Chondrocyte (in vitro differentiated cells): ENCODE measurements at places on chromosomes 2 and 18.
A peak's percentile ranks its signal among the peaks of the same experiment; 100 is the strongest.

- no peak for DNase-seq
Observed at GRCh38 chr2:151277067-151277466, 12.4 kb downstream of the NMI start.

DNA sequence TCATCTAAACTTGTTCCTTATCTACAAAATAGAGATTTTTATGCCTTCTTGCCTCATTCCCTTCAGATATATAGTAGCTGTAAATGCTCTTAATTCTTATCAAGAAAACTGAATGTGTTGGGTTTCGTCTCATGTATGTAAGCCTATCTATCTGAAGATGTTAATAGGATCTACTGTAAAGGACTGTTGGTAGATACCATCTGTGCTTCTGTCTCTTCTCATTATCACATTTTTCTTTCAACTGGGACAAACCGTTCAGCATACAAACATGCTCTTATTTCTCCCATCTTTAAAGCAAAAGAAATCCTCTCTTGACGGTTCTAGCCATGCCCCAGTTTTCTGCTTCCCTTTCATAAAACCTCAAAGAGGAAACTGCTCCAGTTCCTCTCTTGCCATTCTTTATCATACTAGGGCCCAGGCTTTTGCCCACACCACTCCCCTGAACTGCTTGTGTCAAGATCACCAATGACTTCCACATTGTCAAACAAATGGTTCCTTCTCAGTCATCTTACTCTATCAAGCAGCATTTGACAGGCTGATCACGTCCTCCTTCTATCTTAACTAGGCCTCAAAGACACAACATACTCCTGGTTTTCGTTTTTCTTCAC, 88.7 kb downstream of the ARHGEF33 start:
- no peak for DNase-seq

GRCh38 chr2:73285159-73285739, 971 bp upstream of the FBXO41 start:
- no peak for DNase-seq

DNA sequence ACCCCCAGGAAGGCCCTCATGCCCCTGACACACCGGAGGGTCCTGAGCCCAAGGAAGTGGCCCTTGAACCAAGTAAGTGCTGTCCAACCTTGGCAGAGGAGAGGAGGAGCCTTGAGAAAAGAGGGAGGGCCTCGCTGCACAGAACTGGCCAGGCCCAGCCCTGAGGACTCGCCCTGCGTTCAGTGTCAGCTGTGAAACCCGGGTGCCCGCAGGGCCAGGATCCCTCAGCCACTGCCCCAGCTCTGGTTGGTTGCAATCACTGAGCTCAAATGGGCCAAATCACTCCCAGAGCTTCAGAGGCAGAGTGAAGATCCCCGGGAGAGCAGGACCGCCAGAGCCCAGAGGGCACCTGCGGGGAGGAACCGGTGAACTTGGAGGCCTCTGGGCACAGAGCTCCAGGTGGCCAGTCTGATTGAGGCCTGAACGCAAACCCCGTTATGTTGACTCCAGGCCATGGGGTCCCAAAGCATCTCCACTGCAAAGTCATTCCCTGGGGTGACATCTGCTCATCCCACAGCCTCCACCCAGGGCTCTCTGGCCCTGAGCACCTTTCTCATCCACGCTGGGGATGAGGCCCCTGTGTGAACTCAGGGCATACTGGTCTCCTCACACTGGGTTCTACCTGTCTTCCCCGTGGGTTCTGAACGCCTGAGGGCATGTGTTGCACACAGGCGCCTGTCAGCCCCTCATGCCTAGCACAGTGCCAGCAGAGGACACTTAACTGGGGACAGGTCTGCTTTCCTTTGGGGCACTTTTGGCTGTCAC, 11.9 kb downstream of the GBX2 start:
- DNase-seq: no peak

GRCh38 chr2:151632993-151633565, 101.2 kb downstream of the NEB start:
- DNase-seq: no peak

DNA sequence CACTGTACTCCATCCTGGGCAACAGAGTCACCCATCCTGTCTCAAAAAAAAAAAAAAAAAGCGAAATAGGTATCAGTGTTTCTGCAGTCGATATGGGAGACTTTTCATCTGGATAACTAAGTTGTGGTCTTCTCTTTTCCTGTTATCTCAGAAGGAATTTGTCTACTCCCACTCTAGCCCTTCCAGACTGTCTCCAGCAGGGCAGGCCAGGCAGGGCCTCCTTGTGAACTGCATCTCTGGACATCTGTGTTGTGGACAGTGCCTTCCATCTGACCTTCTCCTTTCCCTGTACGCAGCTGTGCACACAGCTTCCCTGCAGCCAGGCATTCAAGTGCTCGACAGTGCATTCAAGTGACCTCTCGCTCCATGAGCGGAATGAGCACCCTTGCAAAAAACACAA, 110.2 kb downstream of the CABLES1 start:
- no peak for DNase-seq

GRCh38 chr2:47145466-47145865, 9.6 kb downstream of the STPG4 start:
- no peak for DNase-seq

DNA sequence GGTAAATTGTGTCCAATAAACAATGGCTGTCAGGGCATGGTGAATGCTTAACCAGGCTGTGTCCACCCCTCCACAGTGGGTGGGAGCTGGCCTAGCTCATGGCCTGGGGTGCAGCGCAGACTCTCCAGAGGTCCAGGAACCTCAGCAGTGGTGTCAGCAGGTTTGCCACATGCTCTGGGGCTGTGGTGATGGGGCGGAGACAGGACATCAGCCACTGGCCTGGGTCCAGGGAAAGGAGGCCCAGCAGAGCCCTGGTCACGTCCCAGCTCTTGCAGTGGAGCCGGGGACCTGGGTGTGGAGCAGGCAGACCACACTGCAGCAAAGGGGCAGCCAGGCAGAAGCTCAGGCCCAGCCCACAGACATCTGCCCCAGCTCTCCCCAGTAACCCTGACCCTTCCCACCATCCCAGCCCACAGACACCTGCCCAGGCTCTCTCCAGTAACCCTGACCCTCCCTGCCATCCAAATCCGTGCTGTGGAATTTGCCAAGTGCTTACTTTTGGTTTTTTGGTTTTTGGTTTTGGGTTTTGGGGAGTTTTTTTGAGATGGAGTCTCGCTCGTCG, 13.8 kb upstream of the KIF1A start:
- no peak for DNase-seq

- no peak for DNase-seq
Observed at GRCh38 chr2:54955358-54956110, 94.7 kb downstream of the RTN4 start.

GRCh38 chr2:168468354-168468753, 12.3 kb downstream of the CERS6 start:
- DNase-seq: no peak

- peak; percentile 55 for DNase-seq
Observed at GRCh38 chr2:2847209-2847676, 516.2 kb upstream of the MYT1L start.

- no peak for DNase-seq
Observed at GRCh38 chr18:8659609-8660242, 45.6 kb upstream of the MTCL1 start.

DNA sequence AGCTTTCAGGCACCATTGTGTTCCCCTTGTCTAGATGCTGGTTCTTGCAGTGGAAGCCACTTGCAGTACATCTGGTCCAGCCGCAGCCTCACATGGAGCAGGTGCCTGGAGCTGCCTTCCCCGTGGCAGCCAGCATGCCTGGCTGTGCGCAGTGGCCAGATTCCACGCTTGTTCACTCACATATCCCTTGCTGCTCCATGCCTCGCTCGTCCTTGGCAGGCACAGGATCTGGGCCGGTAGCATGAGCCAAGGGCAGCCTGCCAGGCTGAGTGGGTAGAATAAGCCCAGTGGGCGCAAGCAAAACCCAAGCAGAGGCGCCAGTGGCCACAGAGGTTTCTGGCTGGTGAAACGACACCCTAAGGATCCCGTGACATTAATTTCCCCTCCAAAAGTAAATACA, 20.6 kb downstream of the TMX3 start:
- DNase-seq: peak; percentile 33

DNA sequence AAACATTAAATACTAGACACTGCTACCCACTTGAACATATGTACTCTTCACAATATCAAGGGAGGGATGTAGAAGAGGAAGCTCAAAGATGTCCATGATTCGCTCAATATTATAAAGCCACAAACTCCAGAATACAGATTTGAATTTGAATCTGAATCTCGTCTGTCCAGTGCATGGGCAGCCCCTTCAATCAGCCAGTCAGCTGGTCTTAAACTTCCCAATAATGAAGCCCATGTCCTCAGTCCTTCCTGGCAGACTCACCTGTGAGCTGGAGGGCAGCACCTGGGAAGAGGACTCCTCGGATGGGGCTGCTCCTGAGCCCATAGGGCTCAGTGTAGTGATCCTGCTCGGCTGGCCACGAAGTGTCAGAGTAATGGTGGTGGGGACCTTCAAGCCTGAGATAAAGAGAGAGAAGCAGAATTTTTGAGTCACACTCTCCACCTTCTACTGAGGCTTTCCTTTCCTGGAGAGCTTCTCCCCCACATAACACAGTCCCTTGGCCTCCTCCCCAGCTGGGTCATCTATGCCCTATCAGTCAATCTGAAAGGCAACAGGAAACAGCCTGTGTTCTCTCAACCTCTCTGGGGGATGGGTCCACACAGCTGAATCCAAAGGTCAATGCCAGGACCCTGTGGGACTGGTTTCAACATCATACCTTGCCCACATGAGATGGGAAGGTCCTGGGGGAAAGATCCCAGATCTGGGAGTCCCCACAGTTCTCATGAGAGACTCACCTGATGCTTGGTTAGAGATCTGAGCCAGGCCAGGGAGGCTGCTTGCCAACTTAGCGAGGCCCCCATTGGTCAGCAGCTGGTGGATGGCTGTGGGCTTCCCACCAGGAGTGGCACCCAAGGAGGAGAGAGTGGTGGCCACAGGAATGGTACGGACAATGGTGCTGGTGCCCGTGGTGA, 36.5 kb downstream of the KANSL3 start:
- DNase-seq: no peak

- DNase-seq: no peak
Observed at GRCh38 chr2:74026687-74027241, 42.1 kb downstream of the TET3 start.

- no peak for DNase-seq
Observed at GRCh38 chr2:112566104-112566503, 18.3 kb upstream of the CHCHD5 start.

DNA sequence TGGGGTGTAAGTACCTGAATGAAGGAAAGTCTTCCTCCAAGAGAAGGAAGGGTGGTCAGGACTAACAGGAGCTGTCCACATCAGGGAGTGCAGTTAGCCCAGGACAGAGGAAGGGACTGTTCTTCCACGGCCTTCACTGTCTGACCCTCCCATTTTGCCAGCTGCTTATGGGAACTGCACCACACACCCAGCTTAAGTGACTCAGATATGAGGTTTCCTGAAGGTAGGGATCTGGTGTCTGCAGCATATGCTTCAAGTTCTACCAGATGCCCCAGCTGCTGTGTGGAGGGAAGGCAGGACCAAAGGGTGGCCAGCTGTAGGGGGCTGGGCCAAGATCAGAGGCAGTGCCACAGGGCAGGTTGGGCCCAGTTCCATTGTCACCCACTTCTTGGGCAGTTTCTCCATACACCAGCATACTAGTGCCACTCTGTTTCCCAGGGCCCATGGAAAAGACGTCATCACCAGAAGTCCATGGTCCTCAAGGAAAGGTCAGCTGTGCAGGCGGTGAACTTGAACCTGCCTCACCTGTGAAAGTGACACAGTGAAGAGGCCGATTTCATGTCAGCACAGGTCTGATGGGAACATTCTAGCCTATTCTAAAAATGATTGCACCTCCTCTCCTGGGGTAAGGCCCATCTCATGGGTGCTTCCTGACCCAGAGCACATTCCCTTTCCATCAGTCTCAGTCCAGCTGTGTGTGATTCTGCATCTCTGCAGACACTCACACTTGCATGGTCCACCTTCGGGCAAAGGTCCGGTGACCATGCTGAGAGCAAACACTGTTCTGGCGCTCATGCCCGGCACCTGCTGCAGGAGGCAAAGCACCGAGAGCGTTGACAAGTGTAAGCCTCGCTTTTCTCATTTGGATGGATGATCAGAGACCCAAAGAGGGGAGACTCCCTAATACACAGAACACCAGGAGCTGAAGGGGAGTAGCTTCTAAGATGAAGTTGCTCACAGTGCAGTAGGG, 68.0 kb downstream of the ACAA2 start:
- DNase-seq: no peak

DNA sequence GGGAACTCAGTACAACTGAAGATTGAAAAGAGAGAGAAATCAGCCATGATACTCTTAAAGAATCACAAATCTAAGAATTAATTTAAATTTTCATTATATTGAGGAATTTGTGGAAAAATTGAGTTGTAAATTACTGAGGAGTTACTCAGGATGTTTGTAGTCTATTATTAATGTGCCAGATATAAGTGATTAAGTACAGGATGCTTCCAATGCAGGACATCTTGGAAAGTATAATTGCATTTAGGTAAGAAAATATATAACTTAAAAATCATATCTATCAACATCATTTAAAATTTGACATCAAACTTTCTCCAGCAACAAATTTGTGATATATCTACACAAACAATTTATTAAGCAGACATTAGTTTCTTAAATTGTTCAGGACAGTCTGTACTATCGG, 1.3 kb downstream of the CALCRL start:
- DNase-seq: no peak

GRCh38 chr2:17995593-17995992, 117.1 kb downstream of the KCNS3 start:
- DNase-seq: no peak

GRCh38 chr2:138147796-138148195, 183.5 kb downstream of the HNMT start:
- no peak for DNase-seq

- no peak for DNase-seq
Observed at GRCh38 chr2:41853427-41854191, 194.2 kb upstream of the PKDCC start.

DNA sequence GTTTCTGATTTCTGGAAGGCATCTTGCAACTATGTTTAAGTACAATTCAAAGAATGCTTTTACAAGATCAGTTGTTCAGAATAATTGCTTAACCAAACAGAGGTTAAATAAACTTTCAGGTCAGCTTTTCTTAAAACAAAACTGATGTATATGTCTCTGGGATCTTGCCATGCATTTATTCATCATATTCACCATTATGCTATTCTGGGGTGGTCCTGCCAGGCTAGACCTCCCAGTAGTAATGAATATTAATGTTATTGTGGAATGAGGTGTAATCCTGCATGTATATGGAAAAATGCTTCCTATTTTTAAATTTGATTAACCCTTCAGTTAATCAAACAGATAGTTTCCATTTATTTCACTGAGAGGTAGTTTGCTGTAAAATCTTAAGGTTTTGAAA, 129.3 kb upstream of the RGPD4 start:
- DNase-seq: no peak

GRCh38 chr2:150174056-150174805, 313.2 kb downstream of the RND3 start:
- no peak for DNase-seq

- DNase-seq: no peak
Observed at GRCh38 chr18:60038731-60039130, 138.9 kb downstream of the PMAIP1 start.
